Left cardiac atrium (tissue), 4 donors: ENCODE measurements at places on chromosomes 7 and 10. TPM values are rescaled to one million over a fixed set of nuclear protein-coding genes. Genes with fewer than 3 reads are reported as not detected.

DNA sequence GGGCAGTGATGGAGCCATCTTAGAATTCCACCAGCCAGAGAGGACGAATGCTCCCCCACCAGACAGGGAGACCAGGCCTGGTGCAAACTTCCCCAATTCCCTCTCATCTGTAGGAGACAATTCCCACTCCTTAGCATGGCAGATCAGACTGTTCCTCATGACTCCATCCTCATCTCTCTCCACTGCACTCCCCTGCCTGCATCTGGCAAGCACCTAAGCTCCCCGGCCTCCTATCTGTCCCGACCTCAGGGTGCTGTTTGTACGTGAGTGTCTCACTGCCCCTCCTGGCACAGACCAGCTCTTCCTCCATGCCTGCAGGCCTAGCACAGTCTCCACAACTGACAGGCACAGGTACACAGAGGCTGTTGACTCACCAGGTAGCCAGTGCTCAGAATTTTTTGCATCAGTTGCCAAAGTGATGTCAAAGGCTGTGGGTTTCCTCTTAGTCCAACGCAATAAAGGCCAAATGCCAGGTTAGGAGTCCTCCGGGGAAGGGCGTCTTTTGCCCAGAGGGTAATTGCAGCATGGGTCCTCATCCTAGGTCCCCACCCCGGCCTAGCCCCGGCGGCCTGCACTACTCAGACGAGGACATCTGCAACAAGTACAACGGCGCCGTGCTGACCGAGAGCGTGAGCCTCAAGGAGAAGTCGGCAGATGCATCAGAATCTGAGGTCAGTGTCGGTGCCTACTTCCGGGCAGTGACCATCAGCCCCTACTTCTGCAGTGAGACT, 436.8 kb upstream of the FOXK1 start:
- DNase-seq, result no peak

DNA sequence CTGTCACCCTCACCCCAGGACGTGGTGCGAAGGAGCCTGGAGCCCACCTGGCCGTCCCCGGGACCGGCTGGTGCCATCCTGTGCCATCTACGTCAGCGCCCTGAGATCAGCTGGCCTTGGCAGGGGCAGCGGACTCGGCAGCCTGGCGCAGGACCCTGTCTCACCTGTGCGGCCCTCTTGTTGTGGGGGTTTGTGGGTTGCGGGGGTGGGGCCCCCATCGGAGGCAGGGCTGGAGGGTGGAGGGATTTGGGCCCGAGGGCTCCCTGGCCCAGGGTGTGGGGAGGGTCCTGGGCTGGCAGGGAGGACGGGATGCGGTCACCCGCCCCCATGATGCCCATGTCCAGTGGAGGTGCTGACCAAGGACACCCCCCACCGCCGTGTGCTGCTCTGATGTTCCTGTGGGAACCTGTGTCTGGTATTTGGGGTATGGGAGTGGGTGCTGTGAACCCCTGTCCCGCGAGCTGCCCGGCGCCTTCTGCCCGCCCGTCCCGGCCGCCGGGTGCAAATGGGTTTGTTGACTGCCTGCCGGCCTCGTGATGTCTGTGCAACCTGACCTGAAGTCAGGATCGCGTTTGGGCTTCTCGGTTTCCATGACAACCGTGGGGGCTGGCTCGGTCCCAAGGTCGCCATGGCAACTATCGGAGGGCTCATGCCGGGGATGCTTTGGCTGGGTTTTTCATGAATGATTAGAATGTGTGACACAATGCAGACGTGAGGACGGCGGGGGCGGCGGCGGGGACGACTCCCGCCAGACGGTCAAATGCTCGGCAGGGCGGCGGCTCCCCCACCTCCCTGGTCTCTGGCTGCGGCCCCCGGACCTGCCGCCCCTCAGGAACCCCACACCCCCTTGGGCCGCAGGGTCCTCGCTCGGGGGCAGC, 7.3 kb downstream of the MAFK start:
- DNase-seq, result peak; percentile 91

GRCh38 chr10:301536-301935, 166.3 kb downstream of the ZMYND11 start:
- DNase-seq, result no peak

Gene TMEM236
- total RNA-seq, result 0.71 TPM

Gene IGF2BP3
- total RNA-seq, result 0.60 TPM

Gene GNG11
- 19.8 TPM for total RNA-seq

Gene ZNF680
- total RNA-seq, result 20.7 TPM
